Cardiac muscle cell (in vitro differentiated cells and primary cell): ENCODE measurements at places on chromosomes 6 and 20. TPM values are rescaled to one million over a fixed set of nuclear protein-coding genes. Genes with fewer than 3 reads are reported as not detected.

SAMD5 gene
- 0.04 and 0.12 TPM in 2 replicates for total RNA-seq

RIMS1 gene
- total RNA-seq = 0.92 and 0.95 TPM in 2 replicates

SLC22A23 gene
- total RNA-seq = 14.6 and 24.9 TPM in 2 replicates

FAM217A gene
- total RNA-seq = not detected in 2 replicates

SLC22A16 gene
- total RNA-seq = not detected in 2 replicates

DNA sequence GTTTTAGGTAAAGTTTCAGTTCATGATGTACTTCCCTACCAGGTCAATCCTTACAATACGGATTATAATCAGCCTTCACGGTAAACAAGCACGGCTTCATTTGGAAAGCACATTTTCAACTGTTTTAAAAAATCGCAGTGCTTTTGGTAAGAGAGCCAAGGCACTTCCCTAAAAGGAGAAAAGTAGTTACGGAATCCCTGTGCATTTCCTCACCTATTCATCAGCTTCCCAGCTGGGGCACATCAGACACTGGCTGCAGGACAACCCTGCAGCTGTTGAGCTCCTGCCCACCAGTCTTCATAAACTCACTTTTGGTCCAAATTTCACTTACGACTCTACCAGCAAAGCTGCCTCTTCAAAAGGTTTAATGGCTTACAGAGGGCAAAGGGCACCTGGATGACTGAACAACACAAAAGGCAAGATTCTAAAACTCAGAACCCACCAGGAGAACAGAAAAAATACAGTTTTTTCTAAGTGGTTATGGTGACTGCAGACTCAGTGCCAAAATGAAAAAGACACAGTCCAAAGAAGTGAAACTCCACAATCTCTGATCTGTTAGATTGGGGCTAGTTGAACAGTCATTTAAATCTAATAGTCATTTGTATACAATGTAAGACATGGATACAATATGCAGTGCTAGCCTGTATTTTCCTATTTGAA lies 7.5 kb downstream of the SNX5 start:
- H3K36me3 ChIP-seq = no peaks in the 10 kb centered on the region
- peak overlapping the region; percentile 37 for H3K27ac ChIP-seq
- no peak for DNase-seq
- H3K4me3 ChIP-seq = no peak overlapping the region
- no peaks in the 10 kb centered on the region for H3K27me3 ChIP-seq

DNA sequence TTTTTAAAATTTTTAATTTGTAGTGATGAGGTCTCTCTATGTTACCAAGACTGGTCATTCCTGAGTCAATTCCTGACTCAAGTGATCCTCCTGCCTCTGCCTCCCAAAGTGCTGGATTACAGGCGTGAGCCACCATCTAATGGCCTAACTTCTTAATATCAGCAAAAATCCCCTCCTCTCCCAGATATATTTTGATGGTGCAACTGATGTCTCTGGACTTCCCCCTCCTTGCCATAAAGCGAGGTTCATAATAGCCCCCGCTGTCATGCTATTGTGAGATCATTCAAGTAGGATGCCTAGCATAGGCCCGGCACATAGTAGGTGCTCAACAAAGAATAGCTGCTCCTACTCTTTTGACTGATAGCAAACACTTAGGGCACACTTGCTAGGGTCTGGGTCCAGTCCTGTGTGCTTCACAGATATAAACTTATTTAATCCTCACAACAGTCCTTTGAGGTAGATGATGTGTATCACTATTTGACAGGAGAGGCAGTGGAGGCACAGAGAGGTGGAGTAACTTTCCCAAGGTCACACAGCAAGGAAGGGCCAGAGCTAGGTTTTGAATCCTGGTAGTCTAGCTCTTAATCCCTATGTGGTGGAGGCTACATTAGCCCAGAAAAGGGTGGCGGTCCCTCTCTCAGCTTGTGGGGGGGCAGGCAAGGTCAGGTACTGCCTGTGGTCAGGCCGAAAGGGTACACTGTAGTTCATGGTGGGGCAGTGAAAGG lies 14.6 kb downstream of the SRC start:
- no peak overlapping the region for H3K27ac ChIP-seq
- H3K27me3 ChIP-seq = no peaks in the 10 kb centered on the region
- H3K4me3 ChIP-seq = no peak overlapping the region
- no peak for DNase-seq

DNA sequence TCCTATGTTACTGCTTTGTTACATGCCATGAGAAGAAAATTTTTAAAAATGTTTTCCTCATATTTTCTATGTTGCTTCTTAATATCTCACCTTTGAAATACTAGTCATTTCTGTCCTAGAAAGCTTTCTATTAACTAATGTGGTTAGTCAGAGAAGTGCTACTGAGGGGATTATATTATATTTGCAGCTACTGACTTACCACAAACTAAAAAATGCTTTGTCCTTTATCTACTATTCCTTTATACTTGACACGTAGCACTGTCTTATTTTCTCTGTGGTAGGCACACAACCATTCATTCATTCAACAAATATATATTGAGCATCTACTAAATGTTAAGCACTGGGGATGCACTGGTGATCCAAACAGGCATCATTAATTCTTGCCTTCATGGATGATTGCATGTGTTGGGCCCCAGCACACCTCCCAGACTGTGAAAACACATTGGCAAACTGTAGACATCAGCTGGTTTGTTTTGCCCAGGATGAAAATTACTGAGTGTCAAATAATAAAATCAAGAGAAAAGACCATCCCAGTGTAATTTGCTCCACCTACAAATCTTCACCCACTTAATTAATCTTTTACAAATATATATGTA lies 10.7 kb upstream of the MLIP start:
- no peaks in the 10 kb centered on the region for H3K27me3 ChIP-seq
- no peaks in the 10 kb centered on the region for H3K36me3 ChIP-seq
- H3K27ac ChIP-seq = no peak overlapping the region
- no peaks in the 10 kb centered on the region for H3K4me1 ChIP-seq
- DNase-seq = no peak
- no peak overlapping the region for H3K4me3 ChIP-seq

- H3K4me3 ChIP-seq = no peak overlapping the region
- peak; percentile 72 for DNase-seq
- no peaks in the 10 kb centered on the region for H3K27me3 ChIP-seq
- H3K36me3 ChIP-seq = peaks cover 25% of the 10 kb centered on the region
- H3K4me1 ChIP-seq = no peaks in the 10 kb centered on the region
- no peak overlapping the region for H3K27ac ChIP-seq
Observed at GRCh38 chr20:38152175-38152620, 12.9 kb downstream of the TGM2 start.

GRCh38 chr20:60136645-60137401 lies 178.6 kb downstream of the CDH26 start:
- H3K36me3 ChIP-seq = no peaks in the 10 kb centered on the region
- peaks cover 15% of the 10 kb centered on the region for H3K4me1 ChIP-seq
- no peak for DNase-seq
- no peak overlapping the region for H3K4me3 ChIP-seq

DNA sequence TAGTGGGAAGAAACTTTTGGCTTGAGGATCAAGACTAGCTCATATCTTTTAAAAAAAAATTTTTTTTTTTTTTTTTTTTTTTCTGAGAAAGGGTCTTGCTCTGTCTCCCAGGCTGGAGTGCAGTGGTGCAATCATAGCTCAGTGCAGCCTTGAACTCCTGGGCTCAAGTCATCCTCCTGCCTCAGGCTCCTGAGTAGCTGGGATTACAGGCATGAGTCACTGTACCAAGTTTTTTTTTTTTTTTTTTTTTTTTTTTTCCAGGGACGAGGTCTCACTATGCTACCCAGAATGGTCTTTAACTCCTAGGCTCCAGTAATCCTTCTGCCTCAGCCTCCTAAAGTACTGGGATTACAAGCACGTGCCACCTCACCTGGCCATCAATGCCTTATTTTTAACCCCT lies 27.9 kb downstream of the GCLC start:
- H3K27me3 ChIP-seq = no peaks in the 10 kb centered on the region
- H3K27ac ChIP-seq = no peak overlapping the region
- peaks cover 17% of the 10 kb centered on the region for H3K36me3 ChIP-seq
- peaks cover 24% of the 10 kb centered on the region for H3K4me1 ChIP-seq
- no peak for DNase-seq
- H3K4me3 ChIP-seq = no peak overlapping the region

DNA sequence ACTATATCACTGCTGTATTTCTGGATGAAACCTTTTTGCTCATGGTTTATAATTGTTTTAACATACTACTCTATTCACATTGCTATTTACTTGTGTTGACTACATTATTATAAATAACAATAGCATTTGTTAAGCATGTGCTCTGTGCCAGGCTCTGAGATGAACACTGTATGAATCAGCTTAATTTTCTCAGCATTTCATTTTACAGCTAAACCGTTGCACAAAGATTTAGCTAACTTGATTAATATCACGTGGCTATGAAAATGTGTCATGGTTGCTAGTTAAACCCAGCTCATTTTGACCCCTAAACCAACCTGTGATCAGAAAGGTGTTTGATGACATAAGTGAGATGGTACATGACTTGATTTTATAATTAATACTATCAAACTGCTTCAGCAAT lies 77.5 kb downstream of the NCOA7 start:
- DNase-seq = no peak
- no peaks in the 10 kb centered on the region for H3K27me3 ChIP-seq
- H3K4me1 ChIP-seq = no peaks in the 10 kb centered on the region
- no peak overlapping the region for H3K27ac ChIP-seq

- no peak for DNase-seq
- H3K4me3 ChIP-seq = no peak within 1 kb of the TSS
- H3K27me3 ChIP-seq = peaks cover 62% of the 10 kb centered on the region
- H3K36me3 ChIP-seq = peaks cover 6% of the 10 kb centered on the region
- no peak within 1 kb of the TSS for H3K27ac ChIP-seq
Observed at GRCh38 chr6:155263373-155264063, at the start of gene CLDN20. CLDN20 (plus strand) TSS chr6:155264013; CDS start chr6:155275720, 11,707 bp downstream.

GRCh38 chr6:110537208-110538123 lies 61.1 kb upstream of the SLC22A16 start:
- no peak overlapping the region for H3K4me3 ChIP-seq
- peaks cover 18% of the 10 kb centered on the region for H3K4me1 ChIP-seq
- no peaks in the 10 kb centered on the region for H3K36me3 ChIP-seq
- DNase-seq = peak; percentile 93

DNA sequence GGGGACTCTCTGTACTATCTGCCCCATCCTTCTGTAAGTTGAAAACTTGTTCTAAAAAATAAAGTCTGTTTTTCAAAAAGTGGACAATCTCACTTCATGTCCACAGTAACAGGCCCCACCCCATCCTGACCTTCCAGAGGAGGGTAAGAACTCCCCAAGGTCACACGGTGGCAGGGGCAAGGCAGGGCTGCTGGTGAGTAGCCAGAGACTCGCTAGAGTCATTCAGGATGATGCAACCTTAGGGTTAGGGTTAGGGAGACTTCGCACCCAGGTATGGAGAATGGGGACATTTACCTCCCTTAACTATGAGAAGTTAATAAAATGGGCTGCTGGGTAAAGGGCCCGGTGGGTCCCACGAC lies 15.4 kb downstream of the PEDS1 start:
- H3K27ac ChIP-seq = peak overlapping the region; percentile 57
- H3K4me3 ChIP-seq = no peak overlapping the region
- no peaks in the 10 kb centered on the region for H3K27me3 ChIP-seq
- peaks cover 8% of the 10 kb centered on the region for H3K36me3 ChIP-seq
- no peak for DNase-seq
- peaks cover 4% of the 10 kb centered on the region for H3K4me1 ChIP-seq

GRCh38 chr20:18832546-18833200 lies 19.1 kb downstream of the SCP2D1 start:
- no peaks in the 10 kb centered on the region for H3K36me3 ChIP-seq
- peaks cover 5% of the 10 kb centered on the region for H3K4me1 ChIP-seq
- no peak for DNase-seq
- H3K27me3 ChIP-seq = no peaks in the 10 kb centered on the region

- H3K36me3 ChIP-seq = no peaks in the 10 kb centered on the region
- H3K4me3 ChIP-seq = no peak overlapping the region
- no peaks in the 10 kb centered on the region for H3K27me3 ChIP-seq
- no peak for DNase-seq
- no peak overlapping the region for H3K27ac ChIP-seq
Observed at GRCh38 chr6:166911248-166911677, 45.1 kb downstream of the RNASET2 start.

DNA sequence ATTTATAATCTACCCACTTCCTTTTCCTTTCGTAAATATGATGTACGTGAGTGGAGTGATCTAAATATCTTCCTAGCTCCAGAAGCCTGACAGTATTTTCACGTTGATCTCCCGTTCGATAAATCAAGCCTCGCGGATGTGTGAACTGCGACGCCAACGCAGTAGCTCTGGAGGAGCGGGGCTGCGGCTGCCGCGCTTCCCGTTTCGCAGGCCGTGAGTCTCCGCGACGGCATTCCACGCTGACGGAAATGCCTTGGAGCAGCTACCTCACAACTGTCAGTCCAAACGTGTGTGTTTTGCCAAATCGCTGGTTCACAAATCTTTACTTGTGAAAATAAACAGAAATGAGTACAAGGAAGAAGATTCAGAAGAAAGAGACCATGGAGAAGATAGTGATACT lies 41.2 kb downstream of the BTBD3 start:
- no peak overlapping the region for H3K4me3 ChIP-seq
- H3K4me1 ChIP-seq = no peaks in the 10 kb centered on the region
- DNase-seq = peak; percentile 41
- no peak overlapping the region for H3K27ac ChIP-seq
- H3K27me3 ChIP-seq = no peaks in the 10 kb centered on the region
